ENCODE measurements at places on chromosomes 4 and X. TPM values are rescaled to one million over a fixed set of nuclear protein-coding genes. Genes with fewer than 3 reads are reported as not detected.

SUPT20HL2 gene
- total RNA-seq: not detected

- no peak for DNase-seq
Observed at GRCh38 chrX:131219271-131219670, 69.8 kb downstream of the IGSF1 start.

GRCh38 chr4:8157944-8158709, 486 bp downstream of the ABLIM2 start:
- DNase-seq: no peak

FTHL17 gene
- total RNA-seq: not detected

DNA sequence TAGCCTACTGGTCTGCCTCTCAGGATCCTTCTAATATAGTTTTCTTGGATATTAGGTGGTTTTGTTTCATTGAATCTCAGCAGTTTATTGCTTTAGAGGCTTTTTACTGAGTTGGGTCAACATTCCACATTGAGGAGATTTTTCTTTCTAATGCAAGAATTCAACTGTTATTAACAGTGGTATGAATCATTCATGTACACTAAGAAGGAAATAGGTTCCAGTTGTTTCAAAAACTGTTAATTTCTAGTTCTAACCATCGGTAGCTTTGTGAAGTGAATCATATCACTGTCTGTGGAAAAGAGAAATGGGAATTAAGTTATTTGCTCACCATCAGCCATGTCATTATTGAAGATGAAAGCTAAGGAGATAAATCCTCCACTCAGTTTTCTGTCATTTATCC, 331.5 kb downstream of the RPA4 start:
- no peak for DNase-seq

ZAR1 gene
- 0.27 TPM for total RNA-seq
